ENCODE measurements at places on chromosomes 4 and X.

DNA sequence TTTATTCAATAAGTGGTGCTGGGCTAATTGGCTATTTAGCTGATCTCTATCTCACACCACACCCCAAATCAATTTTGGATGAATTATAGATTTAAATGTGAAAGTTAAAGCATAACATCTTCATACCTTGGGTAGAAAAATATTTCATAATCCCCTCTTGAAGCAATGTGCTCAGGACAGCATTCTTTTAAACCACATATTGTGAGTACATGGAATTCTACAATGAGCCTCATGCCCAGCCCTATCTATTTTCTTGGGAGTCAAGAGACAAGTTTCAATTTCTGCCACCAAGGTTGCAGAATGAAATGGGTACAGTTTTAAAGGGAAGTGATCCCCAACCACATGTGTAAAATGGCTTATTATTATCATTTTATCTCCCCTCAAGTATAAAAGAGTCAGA, 30.6 kb upstream of the GPRIN3 start:
- no peak for DNase-seq

- DNase-seq = no peak
These were observed 65.4 kb downstream of the SOX3 start for GRCh38 chrX:140439476-140439875.

DNA sequence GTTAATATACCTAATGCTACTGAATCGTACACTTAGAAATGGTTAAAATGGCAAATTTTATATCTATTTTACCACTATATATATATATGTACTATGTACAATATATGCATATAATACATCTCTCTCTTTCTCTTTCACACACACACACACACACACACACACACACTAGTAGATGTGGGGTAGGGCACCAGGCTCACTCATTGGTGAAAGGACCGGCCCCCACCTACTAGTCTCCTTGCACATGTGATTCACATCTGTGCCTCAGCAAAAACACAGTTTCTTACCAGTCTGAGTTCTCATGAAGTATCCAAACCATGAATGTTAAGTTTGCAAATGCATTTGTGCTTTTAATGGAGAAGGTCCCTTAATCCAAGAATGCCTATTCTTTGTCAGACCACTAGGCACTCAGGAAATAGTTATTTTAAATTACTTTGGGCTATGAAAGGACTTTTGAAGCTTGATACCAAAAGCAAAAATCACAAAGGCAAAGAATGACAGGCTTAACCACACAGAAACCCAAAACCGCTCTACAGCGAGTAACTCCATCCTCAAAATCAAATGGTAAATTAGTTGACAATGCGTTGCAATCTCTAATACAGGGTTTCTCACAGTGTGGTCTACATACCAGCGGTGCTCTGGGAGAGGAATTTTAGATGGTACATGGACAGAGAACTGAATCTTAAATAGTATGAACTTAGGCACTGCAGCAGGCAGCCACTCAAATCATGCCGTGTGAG, 5.8 kb downstream of the TSC22D3 start:
- DNase-seq = no peak

GRCh38 chrX:13102636-13103035, 58.2 kb upstream of the FAM9C start:
- no peak for DNase-seq

DNA sequence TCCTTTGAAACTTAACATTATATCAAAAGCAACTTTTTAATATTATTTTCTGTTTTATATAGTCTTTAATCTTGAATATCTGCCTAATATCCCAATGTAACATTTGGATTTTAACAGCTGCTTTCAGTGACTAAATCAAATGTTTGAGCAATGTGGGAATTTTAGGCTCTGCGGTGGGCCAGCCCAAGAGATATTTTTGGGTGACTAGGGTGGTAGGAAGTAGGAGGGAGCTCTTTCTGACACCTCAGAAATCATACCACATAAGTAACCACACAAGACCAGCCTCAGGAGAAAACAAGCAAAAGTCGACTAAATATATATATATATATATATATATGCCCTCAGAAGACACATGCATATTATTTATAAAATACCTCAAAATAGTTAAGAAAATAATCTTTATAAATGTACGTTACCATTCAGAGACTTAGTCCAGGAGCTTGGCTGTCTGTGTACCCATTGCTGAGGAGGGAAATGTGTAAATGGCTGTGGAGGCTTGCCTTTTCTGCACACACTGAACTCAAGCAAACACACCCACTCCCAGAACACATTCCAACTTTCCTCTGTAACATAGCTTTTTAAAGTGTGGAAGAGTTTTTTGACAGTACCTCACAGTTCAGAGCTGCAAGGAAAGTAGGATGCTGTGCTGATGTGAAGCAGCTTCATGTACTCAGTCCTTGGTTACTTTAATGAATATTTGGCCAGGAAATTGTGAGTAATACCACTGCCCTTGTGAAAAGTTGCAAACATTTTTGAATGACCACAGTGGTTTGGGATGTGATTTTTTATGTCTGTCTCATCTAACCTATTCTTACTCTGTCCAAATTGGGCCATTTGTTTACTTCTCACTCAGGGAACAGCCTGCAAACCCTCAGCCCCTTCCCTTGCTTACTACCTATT, at the start of gene RTL3:
RTL3 (minus strand) TSS at position 484 of the 900 bp plus-strand sequence. CDS start 908 bp downstream, outside the sequence.
- DNase-seq = no peak
